ENCODE measurements at places on chromosomes 2 and 18.

- no peak for DNase-seq
These were observed 5.9 kb downstream of the PPP3R1 start for GRCh38 chr2:68246396-68246795.

DNA sequence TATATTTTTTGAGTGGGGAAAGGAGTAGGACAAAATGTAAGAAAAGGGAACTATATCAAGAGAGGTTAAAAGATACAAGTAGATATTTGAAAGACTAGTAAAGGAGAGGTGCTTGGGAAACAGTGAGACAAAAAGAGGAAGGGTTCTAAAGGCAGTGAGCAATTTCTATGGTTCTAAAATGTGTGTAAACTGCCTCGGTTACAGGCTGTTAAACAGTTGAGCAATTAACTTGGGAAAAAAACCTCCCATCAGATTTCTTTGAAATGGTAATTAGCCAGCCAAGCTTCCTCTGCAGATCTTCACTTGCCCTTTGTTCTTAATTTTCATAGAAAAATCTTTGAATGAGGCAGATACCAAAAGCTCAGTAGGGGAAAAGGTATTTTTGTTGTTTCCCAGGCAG lies 238.7 kb upstream of the KCNH7 start:
- DNase-seq, result no peak

- no peak for DNase-seq
These were observed 117.5 kb downstream of the RTP5 start for GRCh38 chr2:241986836-241987641.

DNA sequence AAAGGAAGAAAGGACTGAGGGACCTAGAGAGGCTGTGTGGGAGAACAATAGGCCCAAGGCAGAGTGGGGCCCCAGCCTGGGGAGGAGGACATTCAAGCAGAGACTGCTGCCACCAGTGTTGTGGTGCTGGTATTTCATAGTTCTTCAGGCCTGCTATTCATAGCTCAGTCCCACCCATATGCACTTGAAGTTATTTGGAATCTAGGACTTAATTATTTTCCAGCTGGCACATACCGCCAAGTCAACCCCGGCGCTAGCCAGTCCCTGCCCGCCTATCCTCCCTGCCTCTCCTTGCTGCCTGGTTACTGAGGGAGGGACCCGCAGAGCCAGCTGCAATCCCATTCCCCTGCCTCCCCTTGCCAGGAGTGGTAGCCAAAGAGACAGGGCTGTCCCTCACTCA lies 141.2 kb downstream of the CABLES1 start:
- DNase-seq, result no peak

- no peak for DNase-seq
These were observed 65.5 kb upstream of the KLF7 start for GRCh38 chr2:207231106-207231865.

GRCh38 chr2:127569666-127570065 lies 34.2 kb downstream of the MYO7B start:
- DNase-seq, result no peak

DNA sequence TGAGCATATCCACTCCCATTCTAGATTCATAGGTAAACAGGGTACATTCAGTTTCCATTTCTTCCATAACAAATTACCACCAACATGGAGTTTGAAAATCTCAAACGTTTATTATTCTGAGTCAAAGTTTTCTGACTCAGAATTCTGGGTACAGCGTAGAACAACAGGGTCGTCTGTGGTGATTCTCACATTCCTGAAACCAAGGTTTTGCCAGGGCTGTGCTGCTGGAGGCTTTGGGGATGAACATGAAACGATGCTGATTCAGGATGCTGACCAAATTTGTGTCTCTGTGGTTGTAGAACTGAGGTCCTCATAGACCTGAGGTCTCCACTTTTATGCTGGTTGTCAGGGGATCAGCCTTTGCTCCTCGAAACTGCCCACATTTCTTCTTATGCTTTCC lies 255.7 kb downstream of the DSEL start:
- no peak for DNase-seq

DNA sequence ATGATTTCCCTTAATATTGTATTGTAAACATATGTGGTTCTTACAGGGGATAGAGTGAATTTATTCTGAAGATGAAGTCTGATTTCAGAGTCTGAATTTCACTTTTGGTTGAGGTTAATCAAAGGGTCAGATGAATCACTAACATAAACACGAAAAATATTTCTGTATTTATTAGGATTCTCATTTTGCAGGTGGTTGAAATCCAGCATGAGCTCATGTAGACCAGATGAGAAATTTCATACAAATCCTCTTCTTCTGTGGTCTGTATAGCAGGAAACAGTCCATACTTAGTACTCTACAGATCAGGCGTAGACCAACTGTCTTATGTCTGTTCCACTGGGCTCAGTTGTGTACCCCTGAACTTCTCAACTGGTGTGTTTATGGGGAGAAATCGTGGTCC lies 157.8 kb downstream of the BABAM2 start:
- DNase-seq, result peak; percentile 61

DNA sequence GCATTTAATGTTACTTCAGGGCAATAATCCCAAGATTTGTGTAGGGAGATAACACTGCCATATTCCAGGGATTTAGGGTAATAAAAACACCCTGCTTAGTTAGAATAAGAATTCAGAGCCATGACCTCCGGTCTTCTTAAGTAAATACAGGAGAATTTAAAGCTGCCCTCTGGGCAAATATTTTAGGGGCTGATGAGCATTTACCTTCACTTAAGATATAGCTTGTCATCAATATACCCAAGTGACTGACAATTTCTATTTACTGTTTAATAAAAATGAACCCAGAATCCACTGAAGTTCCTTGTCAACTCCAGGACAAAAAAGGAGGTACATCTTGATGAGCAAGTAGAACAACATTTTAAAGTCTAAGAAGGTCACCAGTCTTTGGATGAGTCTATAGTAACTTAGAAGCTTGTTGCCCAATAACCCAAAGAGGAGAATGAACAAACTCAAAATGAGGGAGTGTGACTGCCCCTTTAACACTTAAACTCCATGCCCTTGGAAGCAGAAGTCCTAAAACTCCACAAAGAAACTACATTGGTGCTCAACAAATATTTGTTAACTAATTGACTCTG lies 24.3 kb upstream of the IKZF2 start:
- DNase-seq, result no peak

- DNase-seq, result no peak
These were observed 56.6 kb downstream of the STK39 start for GRCh38 chr2:168190590-168191336.

DNA sequence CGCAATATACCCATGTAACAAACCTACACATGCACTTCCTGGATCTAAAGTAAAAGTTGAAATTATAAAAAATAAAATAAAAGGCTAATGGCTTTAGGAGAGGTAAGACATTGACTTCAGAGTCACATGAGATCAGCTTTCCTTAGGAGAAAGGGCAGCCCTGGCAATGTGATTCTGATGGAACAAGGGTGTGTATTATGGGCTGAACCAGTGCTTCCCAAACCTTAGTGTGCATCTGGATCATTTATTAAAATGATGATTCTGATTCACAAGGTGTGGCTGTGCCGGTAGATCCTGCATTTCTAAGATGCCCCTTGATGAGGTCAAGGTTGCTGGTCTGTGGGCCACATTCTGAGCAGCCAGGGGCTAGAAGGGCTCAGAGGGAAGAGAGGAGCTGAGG lies 42.6 kb downstream of the LAMA3 start:
- no peak for DNase-seq

DNA sequence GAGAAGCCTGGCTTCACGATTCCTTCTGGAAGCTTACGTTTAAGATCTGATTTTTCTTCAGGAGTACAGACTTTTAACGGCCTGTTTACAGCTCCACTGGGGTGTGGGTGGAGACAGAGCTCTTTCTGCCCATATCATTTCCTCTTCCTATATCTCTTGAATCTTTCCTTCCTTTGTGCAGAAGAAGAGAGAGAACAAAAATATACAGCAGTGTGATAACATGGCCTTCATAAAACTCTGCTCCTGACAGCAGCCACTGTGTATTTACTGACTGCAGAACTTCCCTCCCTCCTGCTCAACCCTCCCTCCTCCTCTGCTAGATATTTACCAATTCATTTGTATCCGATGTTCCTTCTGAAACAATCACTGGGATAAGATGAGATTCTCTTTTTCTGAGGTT lies 34.1 kb upstream of the REEP1 start:
- no peak for DNase-seq

DNA sequence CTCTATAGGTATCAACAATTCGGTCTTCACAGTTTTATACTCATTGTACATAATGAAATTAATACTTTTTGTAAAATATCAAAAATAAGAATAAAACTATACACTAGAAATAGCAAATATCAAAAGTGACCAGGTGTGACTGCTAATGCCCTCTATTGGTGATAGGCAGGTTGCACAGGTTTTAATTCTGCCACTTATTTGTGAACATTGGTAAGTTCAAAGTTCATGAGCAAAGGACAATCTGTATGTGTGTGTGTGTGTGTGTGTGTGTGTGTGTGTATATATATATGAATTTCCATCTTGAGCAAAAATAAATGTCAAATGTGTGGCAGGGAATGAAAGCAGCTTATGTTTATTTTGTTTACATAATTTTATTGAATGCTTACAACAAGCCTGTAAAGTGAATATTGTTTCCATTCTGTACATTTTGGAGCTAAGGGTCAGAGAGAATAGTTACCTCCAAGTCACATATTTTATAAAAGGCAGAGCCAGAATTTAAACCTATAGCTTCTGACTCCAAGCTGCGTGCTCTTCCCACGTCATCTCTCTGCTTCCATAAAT lies 537.4 kb downstream of the CPS1 start:
- DNase-seq, result no peak

DNA sequence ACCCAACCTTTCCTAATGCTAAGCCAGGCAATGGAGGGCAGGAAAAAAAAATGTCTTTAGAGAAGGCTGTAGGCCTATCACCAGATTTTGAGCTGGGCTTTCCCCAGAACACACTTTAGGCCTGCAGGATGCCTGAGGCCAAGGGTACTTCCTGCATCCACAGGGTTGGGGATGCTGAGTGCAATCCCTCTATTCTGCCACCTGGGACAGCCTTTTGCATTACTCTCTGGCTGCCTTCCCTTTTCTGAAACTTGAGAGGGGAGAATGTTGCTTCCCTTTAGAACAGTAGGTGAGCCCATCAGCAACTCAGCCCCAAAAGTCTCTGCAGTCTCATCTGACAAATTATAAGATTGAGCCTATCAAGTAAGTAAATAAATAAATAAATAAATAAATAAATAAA lies 195.2 kb downstream of the SLC8A1 start:
- DNase-seq, result peak; percentile 65

DNA sequence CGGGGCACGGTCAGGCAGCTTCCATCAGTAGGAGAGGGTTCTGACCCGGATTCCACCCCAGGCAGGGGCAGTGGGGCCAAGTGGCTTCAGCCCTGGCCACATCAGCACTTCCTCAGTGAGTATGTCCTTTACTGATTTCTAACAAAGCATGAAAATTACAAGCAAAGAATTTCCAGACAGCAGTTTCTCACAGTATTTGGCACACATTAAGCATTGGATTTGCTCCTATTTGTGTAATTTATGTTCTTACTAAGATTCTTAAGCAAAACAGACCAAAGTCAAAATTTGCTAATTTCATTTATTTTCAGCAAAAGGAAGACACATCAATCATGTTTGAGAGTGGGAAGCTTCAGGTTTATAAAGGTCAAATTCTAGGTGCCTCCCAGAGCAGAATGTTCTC lies 73.3 kb upstream of the NFATC1 start:
- peak; percentile 1 for DNase-seq

DNA sequence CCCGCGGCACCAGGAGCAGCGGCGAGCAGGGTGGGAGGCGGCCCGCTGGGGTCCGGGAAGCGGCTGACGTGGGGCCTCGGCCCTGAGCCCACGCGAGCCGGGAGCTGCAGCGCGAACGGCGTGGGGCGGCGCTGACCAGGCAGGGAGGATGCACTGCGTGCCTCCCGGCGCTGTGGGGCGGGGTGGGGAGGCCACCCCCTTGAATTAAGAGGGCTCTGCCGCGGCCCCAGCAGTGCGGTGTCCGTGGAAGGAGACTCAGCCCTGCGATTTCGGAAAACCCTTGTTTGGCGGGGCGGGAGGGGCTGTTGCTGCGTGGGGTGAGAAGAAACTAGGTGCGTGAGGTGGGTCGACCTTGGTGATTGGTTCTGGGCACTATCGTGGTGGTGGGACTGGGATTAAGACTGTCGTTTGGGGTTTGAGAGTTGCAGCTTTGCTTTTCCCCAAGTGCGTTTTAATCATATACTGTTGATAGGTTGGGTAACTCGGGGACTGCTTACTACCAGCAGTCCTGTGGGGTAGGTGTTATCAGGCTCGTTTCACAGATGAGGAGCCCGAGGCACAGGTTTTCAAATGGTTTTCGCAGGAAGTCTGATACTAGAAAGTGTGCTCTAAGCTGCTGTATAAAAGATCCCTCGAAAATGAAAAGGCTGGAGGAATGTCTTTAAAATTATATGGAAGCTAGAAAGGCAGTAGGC lies 722 bp downstream of the ACSL3 start:
- peak; percentile 36 for DNase-seq

DNA sequence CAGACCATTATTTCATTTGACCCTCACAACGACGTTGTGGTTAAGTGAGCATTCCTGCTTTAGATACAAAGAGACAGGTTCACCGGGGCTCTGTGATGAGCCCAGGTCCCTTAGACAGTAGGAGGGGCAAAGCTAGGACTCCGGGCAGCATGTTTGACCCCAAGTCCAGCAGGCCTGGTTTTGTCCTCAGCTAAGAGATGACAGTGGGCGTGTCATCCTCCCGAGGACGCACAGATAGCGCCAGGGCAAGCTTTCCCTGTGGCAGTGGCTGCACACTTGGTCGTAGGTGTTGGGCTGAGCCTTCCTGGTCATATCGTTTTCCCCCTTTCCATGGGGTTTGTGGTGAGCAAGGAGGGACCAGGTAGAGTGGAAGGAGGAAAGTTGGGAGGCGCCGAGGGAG lies 76.3 kb downstream of the MTCL1 start:
- no peak for DNase-seq

All from HCEC 1CT (cell line).